NCI-H524 treated with DMSO at 0.1 percent for 48 hours (cell line): ENCODE measurements at places on chromosomes 11 and 22.

- no peak for DNase-seq
These were observed 26.0 kb downstream of the FDX1 start for GRCh38 chr11:110455718-110456117.

GRCh38 chr22:49704345-49705215 is 123.1 kb downstream of the BRD1 start:
- DNase-seq: no peak

DNA sequence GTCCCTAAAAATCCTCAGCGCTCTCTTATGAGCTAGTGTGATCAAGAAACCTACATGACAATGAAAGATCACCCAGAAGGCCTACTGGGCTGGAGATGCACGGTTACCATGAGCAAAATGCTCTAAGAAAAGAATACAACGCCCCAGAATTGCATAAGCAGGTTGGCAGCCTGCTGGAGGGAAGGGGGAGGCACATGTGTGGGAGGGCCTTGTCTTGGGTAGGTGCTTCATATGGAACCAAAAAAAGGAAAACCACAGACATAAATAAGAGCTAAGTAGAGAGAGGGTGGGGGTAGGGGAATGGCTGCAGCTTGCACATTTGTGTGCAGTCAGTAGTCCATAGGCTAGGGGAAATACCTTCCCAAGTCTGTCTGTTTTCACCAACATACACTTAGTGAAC is 2.8 kb downstream of the SIAE start:
- no peak for DNase-seq

GRCh38 chr11:76631566-76632308 is 38.8 kb downstream of the LRRC32 start:
- no peak for DNase-seq

- no peak for DNase-seq
These were observed 39.3 kb downstream of the CCDC81 start for GRCh38 chr11:86414032-86414431.

- DNase-seq: no peak
These were observed 14.3 kb downstream of the CD5 start for GRCh38 chr11:61116426-61117167.

- DNase-seq: no peak
These were observed 36.1 kb upstream of the AMOTL1 start for GRCh38 chr11:94731880-94732601.
